Uterine smooth muscle cell (primary cell): ENCODE measurements at places on chromosomes 4 and X. TPM values are rescaled to one million over a fixed set of nuclear protein-coding genes. Genes with fewer than 3 reads are reported as not detected.

Gene SPACA5
- not detected in 2 replicates for total RNA-seq

Gene MED14
- total RNA-seq = 14.9 and 25.8 TPM in 2 replicates

Gene ARAF
- total RNA-seq = 12.1 and 12.3 TPM in 2 replicates

Gene SLBP
- 49.4 and 94.5 TPM in 2 replicates for total RNA-seq

Gene SEL1L3
- 26.6 and 40.1 TPM in 2 replicates for total RNA-seq

Gene SLC2A9
- 0.33 and 1.4 TPM in 2 replicates for total RNA-seq

Gene ZFP92
- 0.33 and 0.50 TPM in 2 replicates for total RNA-seq

Gene PASD1
- total RNA-seq = not detected in 2 replicates

Gene OCIAD2
- total RNA-seq = 21.1 and 25.1 TPM in 2 replicates

Gene SHISA3
- total RNA-seq = 0.12 and 0.22 TPM in 2 replicates

Gene NDP
- 0.87 and 2.8 TPM in 2 replicates for total RNA-seq

Gene LRAT
- total RNA-seq = 0.11 TPM in 1 of 2 replicates, not detected in the other

Gene PPP4R3C
- total RNA-seq = not detected in 2 replicates

Gene XAGE2
- total RNA-seq = not detected in 2 replicates

Gene PCYT1B
- 2.1 and 4.2 TPM in 2 replicates for total RNA-seq

Gene TRO
- total RNA-seq = 6.8 and 20.1 TPM in 2 replicates

Gene IL21
- total RNA-seq = not detected in 2 replicates

Gene C4orf17
- not detected in 2 replicates for total RNA-seq

Gene TNMD
- total RNA-seq = not detected in 2 replicates

Gene NLRP2B
- not detected in 2 replicates for total RNA-seq

Gene CWH43
- total RNA-seq = 0.12 TPM in 1 of 2 replicates, not detected in the other

Gene NEUROG2
- not detected in 2 replicates for total RNA-seq

Gene SRPX
- 154 and 172 TPM in 2 replicates for total RNA-seq

Gene RHOXF2
- not detected in 2 replicates for total RNA-seq

Gene BTC
- 0.11 and 0.25 TPM in 2 replicates for total RNA-seq

Gene COL4A6
- total RNA-seq = 3.8 and 4.1 TPM in 2 replicates

Gene FDCSP
- total RNA-seq = not detected in 2 replicates

Gene CD40LG
- under 0.01 TPM in 1 of 2 replicates, not detected in the other for total RNA-seq
